Hematopoietic multipotent progenitor cell treated with erythropoietin and hydrocortisone succinate and interleukin-3 and kit ligand, for 17 days (in vitro differentiated cells): ENCODE measurements at places on chromosomes 7 and 10.

DNA sequence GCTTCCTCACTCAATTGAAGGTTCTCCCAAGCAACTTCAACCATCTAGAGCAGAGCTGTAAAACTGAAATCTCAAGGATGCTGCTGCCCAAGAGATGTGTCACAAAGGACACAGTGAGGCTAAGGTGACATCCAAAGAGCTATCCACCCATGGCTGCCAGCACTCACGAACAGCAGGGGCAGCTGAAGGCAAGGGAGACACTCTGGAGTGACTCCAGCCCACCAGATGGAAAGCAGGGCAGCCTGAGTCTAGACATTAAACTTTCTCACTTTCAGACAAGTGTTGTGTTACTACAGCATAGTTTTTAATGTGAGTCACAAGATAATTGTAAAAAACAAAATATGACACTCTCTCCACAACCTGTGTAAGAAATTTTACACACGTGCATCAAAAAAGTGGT lies 113.5 kb downstream of the LARP4B start:
- DNase-seq = no peak

DNA sequence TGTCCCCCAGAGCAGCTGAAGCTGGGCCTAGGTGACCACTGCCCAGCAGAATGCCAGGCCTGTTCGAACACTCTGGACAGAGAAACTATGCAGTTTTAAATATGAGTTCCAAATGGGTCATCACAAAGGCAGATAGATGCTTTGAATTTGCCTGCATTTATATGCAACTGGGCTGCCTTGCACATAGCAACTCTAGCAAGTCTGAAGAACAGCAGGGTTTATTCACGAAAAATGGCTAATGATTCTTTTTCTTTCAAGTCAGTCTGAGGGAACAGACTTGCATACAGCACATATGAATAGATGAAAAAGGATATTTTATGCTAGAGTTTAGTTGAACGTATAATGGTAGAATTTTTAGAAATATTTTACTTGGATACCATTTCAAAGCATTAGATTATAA lies 68.5 kb downstream of the SLC35B4 start:
- no peak for DNase-seq

DNA sequence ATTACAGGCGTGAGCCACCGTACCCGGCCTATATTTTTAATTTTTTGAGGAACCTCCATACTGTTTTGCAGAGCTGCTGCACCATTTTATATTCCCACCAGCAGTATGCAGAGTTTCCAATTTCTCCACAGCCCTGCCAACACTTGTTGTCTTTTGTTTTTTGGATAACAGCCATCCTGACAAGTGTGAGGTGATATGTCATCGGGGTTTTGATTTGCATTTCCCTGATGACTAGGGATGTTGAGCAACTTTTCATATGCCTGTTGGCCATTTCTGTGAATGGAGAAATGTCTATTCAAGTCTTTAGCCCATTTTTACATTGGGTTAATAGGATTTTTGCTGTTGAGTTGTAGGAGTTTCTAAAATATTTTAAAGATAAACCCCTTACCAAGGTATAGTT lies 22.2 kb downstream of the ENTPD7 start:
- DNase-seq = no peak

DNA sequence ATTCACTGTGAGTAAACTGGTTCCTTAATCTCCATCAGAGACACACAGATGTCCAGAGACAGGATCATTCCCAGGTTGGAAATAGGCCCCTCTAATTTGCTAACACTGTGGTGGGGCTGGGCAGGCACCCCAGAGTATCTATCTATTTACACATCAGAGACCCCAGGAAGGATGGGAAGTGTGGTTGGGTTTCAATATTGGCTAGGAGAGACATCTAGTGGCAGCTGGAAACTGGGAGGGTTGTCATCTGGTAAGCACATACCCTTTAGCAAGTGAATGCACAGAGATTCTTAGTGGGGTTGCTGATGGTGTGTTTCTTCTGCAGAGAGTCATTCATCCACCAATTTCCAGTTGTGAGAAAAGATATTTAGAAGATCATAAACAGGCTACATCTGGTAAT lies 36.0 kb upstream of the NRG3 start:
- no peak for DNase-seq
